ENCODE measurements at places on chromosomes 5 and 9.

DNA sequence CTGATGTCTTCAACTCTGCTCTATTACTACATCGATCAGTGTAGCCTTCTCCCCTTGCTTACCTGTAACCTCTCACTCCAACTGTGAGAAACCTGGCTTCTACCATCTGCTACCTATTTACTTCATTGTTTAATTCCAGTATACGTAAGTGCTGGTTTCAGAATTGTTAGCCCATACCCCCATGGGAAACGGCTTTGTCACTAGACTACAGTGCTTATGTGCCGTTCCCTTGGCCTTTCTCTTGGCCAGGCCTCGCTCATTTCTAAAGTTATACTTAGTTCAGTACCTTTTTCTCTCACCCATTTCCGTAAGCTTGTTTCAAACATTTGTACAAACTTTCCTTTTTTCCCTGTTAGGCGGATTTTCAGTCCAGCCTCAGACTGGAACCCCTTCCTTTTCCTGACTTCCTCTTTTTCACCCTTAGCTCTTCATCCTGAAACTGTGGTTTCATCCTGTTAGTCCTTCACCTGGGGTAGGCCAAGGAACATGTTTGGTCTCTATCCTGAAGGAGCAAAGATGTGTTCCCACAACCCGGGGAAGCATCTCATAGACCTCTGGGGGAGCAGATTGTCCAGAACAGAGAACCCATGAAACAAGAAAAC lies 21.7 kb downstream of the ALG2 start:
- no peak for DNase-seq

DNA sequence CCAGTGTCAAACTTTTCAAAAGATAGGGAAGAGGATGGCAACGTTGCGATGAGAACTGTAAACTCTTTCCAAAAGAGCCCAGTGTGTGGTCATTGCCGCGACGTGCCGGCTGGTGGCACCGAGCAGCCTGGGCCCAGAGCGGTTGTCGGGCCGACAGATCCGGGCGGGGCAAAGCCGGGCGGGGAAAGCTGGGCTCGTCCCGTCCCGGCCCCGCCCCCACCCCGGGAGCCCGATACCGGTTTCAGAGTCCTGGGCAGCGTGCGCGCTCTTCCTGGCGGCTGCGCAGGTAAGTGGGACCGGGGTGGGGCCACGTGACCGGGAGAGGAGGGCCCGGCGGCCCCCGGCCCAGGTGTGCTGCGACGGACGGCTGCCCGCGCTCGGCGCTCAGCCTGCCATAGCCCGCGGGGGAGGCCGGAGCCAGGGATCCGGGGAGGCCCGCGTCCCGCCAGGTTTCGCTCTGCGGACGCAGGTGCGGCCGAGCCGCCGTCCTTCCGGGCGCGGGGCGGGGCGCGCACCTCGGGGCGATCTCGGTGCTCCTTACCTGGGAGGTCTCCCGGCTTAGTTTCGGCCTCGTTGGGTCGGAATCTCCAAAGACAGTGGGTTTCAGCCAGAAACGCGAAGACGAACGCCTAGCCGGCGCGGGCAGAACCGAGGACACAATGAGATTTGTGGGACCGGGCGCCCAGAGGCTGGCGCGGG lies at the start of gene MARVELD2:
TSS of gene MARVELD2 (plus strand) at position 232 of the 699 bp plus-strand sequence. CDS start 4,270 bp downstream, outside the sequence.
- no peak for DNase-seq

DNA sequence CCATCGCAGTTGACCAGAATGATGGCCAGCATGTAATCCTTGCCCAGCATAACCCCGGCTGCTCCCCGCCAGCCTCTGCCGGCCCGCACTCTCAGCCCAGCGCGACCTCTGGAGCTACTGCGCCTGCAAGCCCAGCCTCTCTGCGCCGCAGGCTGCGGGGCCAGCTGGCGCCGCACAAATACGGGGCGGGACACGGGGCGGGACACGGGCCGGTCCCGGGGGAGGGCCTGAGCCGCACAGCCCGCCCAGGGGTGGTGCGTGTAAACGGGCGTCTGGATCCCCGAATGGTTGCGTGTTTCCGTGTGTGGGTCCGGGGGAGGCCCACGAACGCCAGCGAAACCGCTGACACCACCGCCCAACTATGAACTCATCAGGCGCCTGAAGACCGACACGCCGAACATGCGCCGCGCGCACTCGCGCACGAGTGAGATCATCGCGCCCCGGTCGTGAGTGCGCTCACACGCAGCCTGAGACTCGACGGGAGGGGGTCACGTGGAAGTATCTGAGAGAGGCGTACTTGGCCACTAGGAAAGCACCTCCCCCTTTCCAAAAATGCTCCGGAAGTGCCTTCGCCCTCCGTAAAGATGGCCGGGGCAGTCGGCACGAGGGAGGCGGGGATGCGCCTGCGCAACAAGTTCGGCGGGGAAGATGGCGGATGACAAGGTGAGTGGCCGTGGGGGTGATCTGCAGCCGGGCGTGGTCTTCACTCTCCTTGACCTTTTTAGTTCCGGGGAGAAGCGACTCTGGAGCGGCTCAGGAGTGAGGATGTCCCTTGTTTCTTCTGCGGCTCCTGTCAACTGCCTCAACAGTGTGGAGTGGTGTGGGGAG lies at the start of the genes APBB3 and SLC35A4:
TSS of gene APBB3 (minus strand) at position 403 of the 828 bp plus-strand sequence. CDS start at position 50, 353 bp downstream.
TSS of gene SLC35A4 (plus strand) at position 633 of the 828 bp plus-strand sequence. CDS start 2,342 bp downstream, outside the sequence.
- peak; percentile 93 for DNase-seq

DNA sequence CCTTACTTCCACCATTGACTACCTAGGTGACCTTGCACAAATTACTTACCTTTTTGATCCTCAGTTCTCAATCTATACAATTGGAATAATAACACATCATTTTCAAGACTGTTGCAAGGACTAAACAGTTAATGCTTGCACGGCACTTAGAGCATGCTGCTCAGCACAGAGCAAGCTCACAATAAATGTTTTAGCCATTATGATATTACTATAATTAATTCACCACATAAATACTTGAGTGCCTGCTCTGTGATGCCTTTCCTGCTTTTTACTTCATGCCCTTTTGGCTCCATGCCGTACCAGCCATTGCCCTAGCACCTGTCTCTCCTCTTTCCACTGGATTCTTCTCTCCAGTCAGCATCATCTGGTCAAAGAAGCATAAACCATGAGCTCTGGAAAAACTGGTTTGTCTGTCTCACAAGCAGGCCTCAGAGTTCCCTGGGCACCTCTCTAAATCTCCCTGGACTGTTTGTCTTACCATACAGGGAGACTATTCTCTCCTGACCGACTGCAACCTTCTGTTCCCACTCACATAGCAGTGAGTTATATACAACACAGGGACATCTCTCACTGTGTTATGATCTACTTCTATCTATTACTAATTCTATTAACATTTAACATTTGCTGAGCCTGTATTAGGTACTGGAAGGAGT lies 260.4 kb upstream of the ADRA1B start:
- no peak for DNase-seq

GRCh38 chr5:1497795-1498622 lies 25.8 kb downstream of the LPCAT1 start:
- no peak for DNase-seq

GRCh38 chr5:122515709-122516431 lies 203.8 kb downstream of the SNCAIP start:
- DNase-seq, result no peak

DNA sequence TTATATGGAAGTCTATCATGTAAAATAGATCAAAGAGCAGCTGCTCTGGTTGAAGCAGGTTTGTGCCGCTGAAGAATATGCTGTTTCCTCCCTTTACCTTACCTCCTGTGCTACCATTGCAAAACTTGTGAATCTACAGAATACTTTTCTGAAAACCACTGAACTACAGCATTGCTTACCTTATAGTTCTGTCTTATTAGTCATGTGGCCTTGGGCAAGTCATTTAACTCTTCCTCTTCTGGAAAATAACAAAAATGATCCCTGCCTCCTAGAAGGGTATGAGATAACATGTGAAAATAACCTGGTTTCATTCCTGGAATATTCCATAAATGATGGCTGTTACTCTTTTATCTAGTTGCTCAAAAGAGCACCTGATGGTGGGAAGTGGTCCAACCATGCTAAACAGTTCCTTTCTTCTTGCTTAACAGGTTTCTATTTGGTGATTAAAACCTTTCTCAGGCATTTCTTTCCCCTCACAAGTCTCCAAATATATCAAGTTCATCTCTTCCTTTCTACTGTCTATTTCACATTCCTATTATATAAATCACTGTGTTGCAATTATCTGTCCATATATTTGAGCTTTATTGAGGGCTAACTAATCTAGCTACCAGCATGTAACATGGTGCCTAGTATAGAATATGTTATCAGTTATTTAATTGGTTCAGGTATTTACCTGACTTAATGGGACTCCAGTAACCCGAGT lies 15.0 kb downstream of the TRIM32 start:
- no peak for DNase-seq

- DNase-seq, result no peak
These were observed 20.3 kb downstream of the AK8 start for GRCh38 chr9:132857616-132858342.

DNA sequence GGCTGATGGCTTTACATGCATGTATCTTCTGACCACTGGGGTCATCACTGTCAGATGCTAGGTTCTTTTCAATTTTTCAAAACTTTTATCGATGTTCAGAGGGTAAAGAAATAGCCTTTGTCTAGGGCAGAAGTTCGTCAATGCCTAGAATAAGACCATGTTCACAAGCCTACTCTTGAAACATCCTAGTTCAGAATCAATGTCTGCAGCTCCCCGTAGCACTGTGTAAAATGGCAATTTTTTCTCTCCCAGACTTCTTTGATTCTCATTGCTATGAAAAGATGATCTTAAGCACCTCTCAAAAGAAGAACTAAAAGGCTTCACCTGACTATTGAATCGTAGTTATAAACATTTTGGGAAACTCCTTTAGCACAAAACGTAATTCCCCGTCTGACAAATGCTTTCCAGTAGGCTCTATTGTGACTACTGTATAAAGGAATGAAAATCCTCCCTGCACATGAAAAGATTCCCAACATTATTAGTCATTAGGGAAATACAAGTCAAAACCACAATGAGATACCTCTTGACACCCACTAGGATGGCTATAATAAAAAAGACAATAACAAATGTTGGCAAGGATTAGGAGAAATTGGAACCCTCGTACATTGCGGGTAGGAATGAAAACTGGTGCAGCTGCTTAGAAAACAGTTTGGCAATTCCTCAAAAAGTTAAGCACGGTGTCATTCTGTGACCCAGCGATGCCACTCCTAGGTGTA lies 263.5 kb downstream of the ARHGAP26 start:
- DNase-seq, result no peak

GRCh38 chr5:107826311-107827000 lies 155.7 kb upstream of the EFNA5 start:
- no peak for DNase-seq

GRCh38 chr9:129776566-129776937 lies 23.7 kb upstream of the PTGES start:
- no peak for DNase-seq

DNA sequence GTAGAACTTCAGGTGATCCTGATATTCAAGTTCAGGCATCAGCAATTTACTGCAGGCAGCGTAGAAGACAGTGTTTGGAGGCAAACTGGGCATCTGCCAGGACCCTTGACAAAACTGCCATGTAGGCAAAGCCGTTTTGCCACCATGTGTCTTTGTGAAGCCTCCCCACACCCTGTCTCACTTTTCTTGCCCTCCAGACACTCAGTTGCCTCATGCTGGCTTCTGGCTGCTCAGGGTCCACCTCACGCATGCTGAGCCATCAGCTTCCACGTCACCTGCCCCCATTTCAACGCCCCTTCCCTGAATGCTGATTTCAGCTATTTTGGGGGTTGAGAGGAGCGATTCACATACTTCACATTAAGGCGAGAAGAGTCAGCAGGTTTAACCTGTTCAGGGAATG lies 165.2 kb upstream of the KLF9 start:
- DNase-seq, result no peak

DNA sequence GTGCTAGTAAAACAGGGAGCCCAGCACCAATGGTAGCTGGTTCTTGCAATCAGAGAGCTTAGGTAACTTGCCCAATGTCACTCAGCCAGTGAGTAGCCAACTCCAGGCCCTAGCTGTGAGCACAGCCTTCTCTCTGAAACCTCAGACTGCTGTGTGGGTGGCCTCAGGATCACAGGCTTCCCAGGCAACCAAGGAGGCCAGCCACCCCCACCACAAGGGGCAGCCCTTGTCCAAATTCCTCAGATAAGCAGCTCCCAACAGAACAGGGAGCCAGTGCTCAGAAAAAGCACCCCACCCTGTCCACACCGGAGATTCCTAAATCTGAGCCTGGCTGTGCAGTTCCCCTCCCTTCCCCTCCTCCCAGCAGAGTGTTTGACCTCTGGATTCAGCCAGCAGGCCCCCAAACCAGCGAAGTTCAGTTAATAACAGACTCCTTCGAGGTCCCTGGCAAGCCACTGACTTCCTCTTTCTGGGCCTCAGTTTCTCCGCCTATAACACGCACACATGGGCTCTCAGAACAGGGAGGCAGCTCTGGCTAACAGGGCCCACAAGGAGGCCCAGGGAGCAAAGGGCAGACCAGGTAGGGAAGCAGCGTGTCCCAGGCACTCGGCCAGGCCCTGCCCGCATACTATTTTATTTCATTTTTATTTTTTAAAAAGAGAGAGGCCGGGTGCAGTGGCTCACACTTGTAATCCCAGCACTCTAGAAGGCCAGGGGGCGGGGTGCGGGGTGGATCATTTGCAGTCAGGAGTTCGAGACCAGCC lies 2.7 kb downstream of the EEIG1 start:
- DNase-seq, result no peak

DNA sequence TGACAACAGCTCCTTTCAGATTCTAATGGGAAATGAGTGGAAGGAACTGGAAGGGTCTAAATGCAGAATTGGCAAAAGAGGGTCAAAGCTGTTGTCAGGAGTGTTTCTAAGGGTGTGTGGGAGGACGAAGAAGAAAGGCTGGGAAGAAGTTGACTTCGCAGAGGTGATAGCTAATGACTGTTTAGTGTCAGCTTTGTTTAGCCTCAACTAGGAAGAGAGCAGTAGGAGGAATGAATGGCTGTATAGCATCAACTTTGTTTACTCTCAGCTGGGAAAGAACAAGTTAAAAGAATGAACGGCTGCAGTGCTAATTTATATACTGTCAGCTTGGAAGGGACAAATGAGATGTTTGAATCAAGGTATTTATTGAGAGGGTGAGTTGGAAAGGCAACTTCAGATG lies 5.9 kb upstream of the LIX1 start:
- no peak for DNase-seq

DNA sequence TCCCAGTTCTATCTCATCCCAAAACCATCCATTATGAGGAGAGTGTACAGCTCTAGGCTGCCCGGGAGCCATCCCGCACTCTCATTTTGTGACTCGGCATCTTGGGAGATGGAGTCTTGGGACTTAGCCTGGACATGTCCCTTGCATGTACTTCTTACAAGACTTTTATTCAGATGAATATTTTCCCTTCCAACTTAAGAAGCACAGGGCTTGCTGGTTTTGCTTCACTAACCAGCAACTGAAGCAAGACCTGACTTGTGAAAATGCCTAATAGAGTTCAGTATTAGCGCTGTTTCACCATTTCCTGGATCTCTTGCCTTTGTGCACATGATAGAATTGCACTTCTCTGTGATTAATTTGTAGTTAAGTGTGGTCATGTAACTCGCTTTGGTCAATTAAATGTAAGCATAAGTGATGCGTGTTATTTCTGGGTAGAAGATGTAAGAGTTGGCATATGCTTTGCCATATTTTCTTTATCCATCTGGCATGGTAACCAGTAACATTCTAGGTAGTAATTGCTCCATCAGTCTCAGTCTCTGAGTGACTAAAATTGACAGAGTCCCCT lies 55.8 kb downstream of the PDCD1LG2 start:
- DNase-seq, result no peak

DNA sequence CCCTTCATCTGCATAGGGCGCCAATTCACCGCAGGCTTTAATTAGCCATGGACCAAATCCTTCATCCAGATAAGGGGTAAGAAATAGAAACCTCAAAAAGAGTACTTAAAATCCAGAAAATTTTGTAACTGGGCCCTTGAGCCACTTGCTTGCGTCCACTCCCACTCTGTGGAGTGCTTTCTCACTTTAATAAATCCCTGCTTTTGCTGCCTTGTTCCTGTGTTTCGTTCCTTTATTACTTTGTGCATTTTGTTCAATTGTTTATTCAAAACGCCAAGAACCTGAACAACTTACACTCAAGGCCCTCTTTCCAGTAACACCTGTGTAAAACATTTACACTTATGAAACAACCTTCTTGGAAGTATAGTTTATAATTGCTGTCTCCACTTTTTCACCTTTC lies 66.5 kb downstream of the HMHB1 start:
- DNase-seq, result no peak
